ENCODE measurements at places on chromosomes 4 and X. TPM values are rescaled to one million over a fixed set of nuclear protein-coding genes. Genes with fewer than 3 reads are reported as not detected.

GRCh38 chr4:7327341-7327885 is 107.3 kb downstream of the PSAPL1 start:
- no peak overlapping the region for H3K4me3 ChIP-seq
- H3K4me1 ChIP-seq: peaks cover 38% of the 10 kb centered on the region
- H3K36me3 ChIP-seq: no peaks in the 10 kb centered on the region
- DNase-seq: no peak
- H3K27ac ChIP-seq: no peak overlapping the region
- no peaks in the 10 kb centered on the region for H3K27me3 ChIP-seq

DNA sequence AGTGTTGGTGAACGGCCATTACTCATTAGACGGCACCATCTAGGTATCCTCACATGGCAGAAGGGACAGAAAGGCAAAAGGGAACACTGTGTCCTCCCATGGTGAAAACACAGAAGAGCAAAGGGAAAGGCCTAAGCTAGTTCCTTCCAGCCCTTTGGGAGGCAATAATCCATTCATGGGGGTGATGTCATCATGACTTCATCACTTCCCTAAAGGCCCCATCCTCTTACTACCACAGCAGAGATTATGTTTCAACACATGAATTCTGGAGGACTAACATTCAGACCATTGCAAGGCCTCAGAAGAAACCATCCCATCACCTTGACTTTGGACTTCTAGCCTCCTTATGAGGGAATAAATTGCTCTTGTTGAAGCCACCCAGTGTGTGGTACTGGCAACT is 238.2 kb downstream of the MGST2 start:
- no peak for DNase-seq
- H3K4me3 ChIP-seq: no peak overlapping the region
- H3K27ac ChIP-seq: no peak overlapping the region
- H3K36me3 ChIP-seq: peaks cover 2% of the 10 kb centered on the region
- peaks cover 18% of the 10 kb centered on the region for H3K4me1 ChIP-seq

- no peak overlapping the region for H3K27ac ChIP-seq
- DNase-seq: no peak
- H3K27me3 ChIP-seq: no peaks in the 10 kb centered on the region
- no peaks in the 10 kb centered on the region for H3K36me3 ChIP-seq
- no peaks in the 10 kb centered on the region for H3K4me1 ChIP-seq
- H3K4me3 ChIP-seq: no peak overlapping the region
Measured at GRCh38 chr4:122700178-122700725, 32.3 kb upstream of the BBS12 start.

DNA sequence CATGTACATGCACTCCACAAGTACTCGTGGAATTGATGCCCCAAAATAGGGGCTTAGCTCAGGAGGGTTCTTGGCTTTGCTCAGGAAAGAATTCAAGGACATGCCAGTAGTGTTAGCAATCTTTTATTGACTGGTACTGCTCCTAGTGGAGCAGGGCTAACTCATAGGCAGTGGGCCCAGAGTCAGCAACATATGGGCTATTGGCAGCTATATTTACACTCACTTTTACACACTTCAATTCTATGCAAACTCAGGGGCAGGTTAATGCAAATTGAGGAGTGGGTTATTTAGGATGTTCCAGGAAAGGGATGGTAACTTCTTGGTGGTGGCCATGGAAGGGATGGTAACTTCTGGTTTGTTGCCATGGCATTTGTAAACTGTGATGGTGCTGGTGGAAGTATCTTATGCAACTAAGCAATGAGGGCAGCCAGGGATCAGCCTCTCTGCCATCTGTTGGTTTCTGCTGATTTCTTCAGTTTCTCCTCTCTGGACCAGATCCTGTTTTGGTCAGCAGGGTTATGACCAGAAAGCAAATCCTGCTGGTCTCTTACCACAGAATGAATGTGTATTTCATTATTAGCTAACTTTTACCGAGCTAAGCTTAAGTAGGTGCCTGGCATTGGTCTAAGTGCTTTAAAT is 69.2 kb upstream of the FAT1 start:
- H3K4me1 ChIP-seq: peaks cover 10% of the 10 kb centered on the region
- H3K36me3 ChIP-seq: no peaks in the 10 kb centered on the region

- H3K36me3 ChIP-seq: no peaks in the 10 kb centered on the region
- H3K4me1 ChIP-seq: no peaks in the 10 kb centered on the region
- no peak for DNase-seq
- H3K27ac ChIP-seq: no peak overlapping the region
Measured at GRCh38 chrX:135477576-135477975, 42.9 kb upstream of the INTS6L start.

DNA sequence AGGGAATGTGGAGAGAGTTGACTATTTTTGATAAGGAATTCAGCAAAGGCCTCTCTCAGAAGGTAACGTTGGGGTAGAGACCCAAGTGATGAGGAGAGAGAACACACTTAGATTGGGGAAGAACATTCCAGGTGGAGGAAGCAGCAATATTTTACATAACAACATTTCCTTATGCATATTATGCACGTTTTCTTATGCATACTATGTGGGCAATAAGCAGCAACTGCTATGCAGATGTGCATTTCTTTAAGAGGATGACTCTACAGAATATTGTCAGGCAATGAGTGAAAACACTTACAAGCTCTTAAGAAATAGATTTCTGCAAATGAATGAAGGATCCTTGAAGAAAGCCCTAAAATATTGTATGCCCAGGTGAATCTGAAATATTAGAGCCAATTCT is 91.1 kb downstream of the TMEM47 start:
- no peaks in the 10 kb centered on the region for H3K4me1 ChIP-seq
- no peak overlapping the region for H3K4me3 ChIP-seq
- no peak overlapping the region for H3K27ac ChIP-seq
- H3K36me3 ChIP-seq: no peaks in the 10 kb centered on the region

DNA sequence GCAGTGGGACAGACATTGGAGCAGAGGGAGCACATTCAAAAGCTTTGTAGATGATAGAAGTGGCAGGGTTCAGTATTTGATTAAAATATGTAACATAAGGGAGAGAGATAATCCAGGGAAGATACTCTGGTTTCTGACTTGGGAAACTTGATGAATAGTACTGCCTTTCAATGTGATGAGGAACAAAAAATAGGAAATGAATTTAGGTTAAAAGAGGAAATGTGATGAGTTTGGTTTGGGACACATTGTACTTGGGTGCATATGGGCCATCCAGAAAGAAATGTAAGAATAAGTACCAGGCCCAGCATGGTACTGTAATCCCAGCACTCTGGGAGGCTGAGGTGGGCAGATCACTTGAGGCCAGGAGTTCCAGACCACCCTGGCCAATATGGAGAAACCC is 20.9 kb upstream of the NDNF start:
- no peaks in the 10 kb centered on the region for H3K36me3 ChIP-seq
- peaks cover 7% of the 10 kb centered on the region for H3K27me3 ChIP-seq
- DNase-seq: no peak
- no peak overlapping the region for H3K27ac ChIP-seq

DNA sequence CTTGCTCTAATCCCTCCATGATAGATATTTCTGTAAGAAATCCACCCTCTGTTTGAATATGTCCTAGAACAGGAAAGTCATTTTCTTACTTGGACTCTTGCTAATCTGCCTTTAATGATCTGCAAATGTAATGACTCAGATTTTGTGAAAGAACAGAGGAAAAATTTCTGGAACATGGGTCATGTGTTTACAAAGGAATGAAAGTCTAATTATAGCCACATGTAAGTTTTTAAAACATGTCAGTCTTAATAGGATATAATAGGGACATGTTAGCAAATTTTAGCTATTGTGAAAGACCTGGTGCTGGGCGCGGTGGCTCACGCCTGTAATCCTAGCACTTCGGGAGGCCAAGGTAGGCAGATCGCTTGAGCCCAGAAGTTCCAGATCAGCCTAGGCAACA is 47.6 kb downstream of the GRK4 start:
- no peak overlapping the region for H3K4me3 ChIP-seq
- no peaks in the 10 kb centered on the region for H3K36me3 ChIP-seq
- no peak for DNase-seq
- peaks cover 7% of the 10 kb centered on the region for H3K4me1 ChIP-seq

GRCh38 chr4:184282251-184282713 is 64.6 kb upstream of the ENPP6 start:
- no peaks in the 10 kb centered on the region for H3K36me3 ChIP-seq
- H3K27me3 ChIP-seq: no peaks in the 10 kb centered on the region
- H3K27ac ChIP-seq: no peak overlapping the region
- no peaks in the 10 kb centered on the region for H3K4me1 ChIP-seq
- no peak overlapping the region for H3K4me3 ChIP-seq

- no peak overlapping the region for H3K4me3 ChIP-seq
- peaks cover 13% of the 10 kb centered on the region for H3K27me3 ChIP-seq
- no peaks in the 10 kb centered on the region for H3K4me1 ChIP-seq
- H3K27ac ChIP-seq: no peak overlapping the region
Measured at GRCh38 chr4:13710246-13710885, 82.8 kb upstream of the BOD1L1 start.

DNA sequence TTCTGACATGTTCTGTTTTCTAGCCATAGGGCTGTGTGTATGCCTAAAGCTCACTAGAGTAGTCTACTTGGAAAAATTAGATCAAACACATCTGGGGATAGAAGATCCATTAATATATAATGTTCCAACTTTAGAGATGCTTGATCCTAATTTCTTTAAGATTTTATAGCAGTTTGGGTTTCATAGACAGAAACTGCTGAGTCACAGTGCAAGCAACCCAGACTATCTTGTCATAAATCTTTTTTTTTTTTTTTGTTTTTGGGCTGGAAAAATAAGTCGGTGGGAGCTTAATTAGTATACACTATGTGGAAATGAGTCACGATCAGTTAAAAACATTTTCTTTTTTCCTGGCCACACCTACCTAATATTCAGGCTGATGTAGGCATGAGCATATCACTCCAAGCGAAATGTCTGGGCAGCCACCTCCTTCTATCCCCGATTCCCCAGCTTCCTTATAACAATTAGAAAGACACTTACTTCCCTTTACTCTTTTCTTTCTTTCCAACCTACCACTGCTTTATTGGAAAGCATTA is 58.2 kb upstream of the CASK start:
- no peaks in the 10 kb centered on the region for H3K4me1 ChIP-seq
- H3K4me3 ChIP-seq: no peak overlapping the region
- no peaks in the 10 kb centered on the region for H3K36me3 ChIP-seq
- peaks cover 4% of the 10 kb centered on the region for H3K27me3 ChIP-seq

DNA sequence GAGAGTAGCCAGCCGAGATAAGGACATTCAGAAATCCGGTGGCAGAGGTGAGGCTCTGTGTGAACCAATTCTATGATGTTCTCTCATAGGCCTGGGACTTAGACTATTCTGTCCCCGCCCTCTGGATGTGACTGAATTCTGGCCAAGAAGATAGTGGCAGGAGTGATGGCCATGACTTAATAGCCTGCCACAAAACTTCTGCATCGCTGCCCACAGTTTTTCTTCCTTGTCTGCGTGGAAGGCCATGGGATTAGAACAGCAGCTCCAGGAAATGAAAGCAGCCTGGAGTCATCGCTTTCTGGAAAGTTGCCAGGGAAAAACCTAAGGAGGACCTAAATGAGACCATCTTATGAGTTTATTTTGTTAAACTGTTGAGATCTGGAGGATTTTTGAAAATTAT is 134.7 kb downstream of the F11 start:
- H3K36me3 ChIP-seq: no peaks in the 10 kb centered on the region
- H3K4me1 ChIP-seq: no peaks in the 10 kb centered on the region
- H3K27ac ChIP-seq: no peak overlapping the region
- H3K27me3 ChIP-seq: peaks cover 4% of the 10 kb centered on the region

DNA sequence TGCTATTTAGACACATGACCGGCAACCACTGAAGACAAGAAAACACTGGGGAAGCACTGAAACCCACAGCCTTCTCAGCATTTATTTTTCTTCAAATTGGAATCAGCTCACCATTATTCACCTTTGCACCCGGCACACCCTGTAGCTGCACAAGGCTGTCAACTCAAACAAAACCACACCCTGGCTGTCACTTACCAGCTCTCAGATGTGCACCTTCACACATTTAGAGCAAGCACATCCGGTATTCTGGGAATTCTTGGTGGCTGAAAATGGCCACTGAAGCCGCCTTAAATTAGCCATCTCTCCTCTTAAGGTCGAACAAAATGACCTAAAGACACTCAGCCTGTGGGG is 5.9 kb downstream of the ZFYVE28 start:
- H3K27me3 ChIP-seq: peaks cover 34% of the 10 kb centered on the region
- peak overlapping the region; percentile 64 for H3K4me3 ChIP-seq
- H3K27ac ChIP-seq: peak overlapping the region; percentile 91
- H3K4me1 ChIP-seq: peaks cover 27% of the 10 kb centered on the region
- no peaks in the 10 kb centered on the region for H3K36me3 ChIP-seq
- no peak for DNase-seq

DNA sequence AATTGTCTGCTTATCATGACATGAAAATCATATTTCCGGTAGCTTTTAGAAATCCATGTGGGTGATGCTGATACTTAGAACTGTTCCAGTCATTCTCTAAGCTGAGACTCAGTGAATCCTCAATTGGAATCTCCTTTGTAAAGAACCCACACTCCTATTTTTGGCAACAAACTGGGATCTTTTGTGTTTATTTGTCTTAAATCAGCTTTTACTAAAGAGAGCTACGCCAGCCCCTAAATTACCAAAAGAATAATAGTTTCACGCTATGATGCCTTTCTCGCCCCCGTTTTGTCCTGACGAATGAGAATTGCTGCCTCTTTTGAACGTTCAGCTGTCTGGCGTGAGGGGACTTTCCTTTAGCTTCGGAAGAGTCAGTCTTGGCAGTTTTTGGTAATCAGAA is 195.9 kb downstream of the SHOX start:
- peak overlapping the region; percentile 56 for H3K4me3 ChIP-seq
- H3K36me3 ChIP-seq: no peaks in the 10 kb centered on the region
- H3K4me1 ChIP-seq: peaks cover 39% of the 10 kb centered on the region
- peak overlapping the region; percentile 93 for H3K27ac ChIP-seq
- DNase-seq: peak; percentile 5

GRCh38 chrX:24145303-24146186 is 4.0 kb upstream of the ZFX start:
- DNase-seq: no peak
- peak overlapping the region; percentile 51 for H3K4me3 ChIP-seq

DNA sequence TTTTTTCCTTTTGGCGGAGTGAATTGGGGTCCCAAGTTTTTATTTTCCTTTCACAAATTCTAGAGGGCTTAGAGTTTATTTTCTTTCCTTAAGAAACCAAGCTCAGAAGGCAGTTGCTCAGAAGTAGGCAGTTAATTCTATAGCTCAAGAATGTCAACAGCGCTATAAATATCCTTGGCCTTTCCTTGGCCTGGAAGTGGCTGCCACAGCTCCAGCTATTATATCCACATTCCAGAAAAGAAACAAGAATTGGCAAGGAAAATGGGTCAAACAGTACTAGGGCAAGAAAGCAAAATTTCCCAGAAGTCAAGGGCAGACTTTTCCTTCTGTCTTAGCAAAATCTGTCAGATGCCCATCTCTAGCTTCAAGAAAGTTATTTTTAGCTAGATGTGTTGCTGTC is 31.0 kb downstream of the SLC10A6 start:
- H3K4me3 ChIP-seq: no peak overlapping the region
- H3K27me3 ChIP-seq: no peaks in the 10 kb centered on the region
- DNase-seq: no peak
- peak overlapping the region; percentile 64 for H3K27ac ChIP-seq
- peaks cover 23% of the 10 kb centered on the region for H3K36me3 ChIP-seq

SHROOM2 gene
- total RNA-seq: 8.2 TPM

SLC9B1 gene
- total RNA-seq: 1.8 TPM

VCX gene
- not detected for total RNA-seq

All from osteocyte (in vitro differentiated cells).